ENCODE measurements at places on chromosomes 7 and 10.

- DNase-seq = no peak
- peaks cover under 1% of the 10 kb centered on the region for H3K4me1 ChIP-seq
- H3K36me3 ChIP-seq = no peaks in the 10 kb centered on the region
- H3K27ac ChIP-seq = no peak overlapping the region
Measured at GRCh38 chr7:103704701-103705100, 258.7 kb upstream of the SLC26A5 start.

- no peak for DNase-seq
- H3K36me3 ChIP-seq = no peaks in the 10 kb centered on the region
- H3K4me3 ChIP-seq = no peak overlapping the region
- H3K4me1 ChIP-seq = peaks cover 8% of the 10 kb centered on the region
Measured at GRCh38 chr10:78579576-78579975, 489.2 kb upstream of the ZMIZ1 start.

DNA sequence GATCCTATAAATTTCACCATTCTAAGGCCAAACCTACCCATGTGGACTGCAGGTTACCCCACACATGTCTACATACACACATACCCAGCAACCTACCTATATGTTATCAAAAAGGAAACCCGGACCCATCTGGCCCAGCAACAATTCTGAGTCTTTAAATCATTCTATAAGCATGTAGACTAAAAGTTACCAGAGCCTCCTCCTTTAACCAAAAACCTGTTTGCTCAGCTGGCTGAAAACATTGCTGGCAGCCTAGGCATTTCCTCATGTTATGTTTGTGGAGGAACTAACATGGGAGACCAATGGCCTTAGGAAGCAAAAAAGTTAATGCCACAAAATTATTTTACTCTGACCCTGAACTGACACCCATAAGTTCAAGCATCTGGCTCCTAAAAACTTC is 5.3 kb upstream of the ADCK2 start:
- peak overlapping the region; percentile 24 for H3K4me3 ChIP-seq
- H3K27me3 ChIP-seq = no peaks in the 10 kb centered on the region
- no peaks in the 10 kb centered on the region for H3K36me3 ChIP-seq
- H3K4me1 ChIP-seq = peaks cover 29% of the 10 kb centered on the region
- peak overlapping the region; percentile 76 for H3K27ac ChIP-seq

DNA sequence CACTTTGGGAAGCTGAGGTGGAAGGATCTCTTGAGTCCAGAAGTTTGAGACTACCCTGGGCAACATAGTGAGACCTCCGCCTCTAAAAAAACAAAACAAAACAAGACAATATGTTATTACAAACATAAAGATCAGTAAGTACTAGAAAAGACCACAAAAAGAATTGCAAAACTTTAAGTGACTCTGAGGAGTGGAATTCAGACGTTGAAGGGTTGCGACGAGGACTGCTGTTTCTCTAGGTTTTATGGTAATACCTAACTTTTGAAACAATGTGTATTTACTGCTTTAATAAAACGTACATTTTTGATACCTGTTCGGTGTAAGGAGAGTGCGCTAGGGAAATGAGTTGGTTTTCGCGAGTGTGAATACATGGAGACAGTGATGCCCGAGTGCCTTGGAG is 250.4 kb downstream of the GATA3 start:
- H3K4me3 ChIP-seq = no peak overlapping the region
- H3K27ac ChIP-seq = no peak overlapping the region
- no peaks in the 10 kb centered on the region for H3K27me3 ChIP-seq
- no peaks in the 10 kb centered on the region for H3K36me3 ChIP-seq
- no peaks in the 10 kb centered on the region for H3K4me1 ChIP-seq

GRCh38 chr10:70479165-70479581 is 606 bp downstream of the PALD1 start:
- H3K27ac ChIP-seq = no peak overlapping the region
- H3K4me1 ChIP-seq = peaks cover 31% of the 10 kb centered on the region
- peak overlapping the region; percentile 64 for H3K4me3 ChIP-seq
- DNase-seq = no peak
- H3K27me3 ChIP-seq = peaks cover 8% of the 10 kb centered on the region
- H3K36me3 ChIP-seq = no peaks in the 10 kb centered on the region

GRCh38 chr10:55233505-55233904 is 432.5 kb upstream of the PCDH15 start:
- H3K4me3 ChIP-seq = no peak overlapping the region
- H3K27ac ChIP-seq = no peak overlapping the region
- H3K27me3 ChIP-seq = peaks cover 4% of the 10 kb centered on the region
- no peaks in the 10 kb centered on the region for H3K36me3 ChIP-seq

DNA sequence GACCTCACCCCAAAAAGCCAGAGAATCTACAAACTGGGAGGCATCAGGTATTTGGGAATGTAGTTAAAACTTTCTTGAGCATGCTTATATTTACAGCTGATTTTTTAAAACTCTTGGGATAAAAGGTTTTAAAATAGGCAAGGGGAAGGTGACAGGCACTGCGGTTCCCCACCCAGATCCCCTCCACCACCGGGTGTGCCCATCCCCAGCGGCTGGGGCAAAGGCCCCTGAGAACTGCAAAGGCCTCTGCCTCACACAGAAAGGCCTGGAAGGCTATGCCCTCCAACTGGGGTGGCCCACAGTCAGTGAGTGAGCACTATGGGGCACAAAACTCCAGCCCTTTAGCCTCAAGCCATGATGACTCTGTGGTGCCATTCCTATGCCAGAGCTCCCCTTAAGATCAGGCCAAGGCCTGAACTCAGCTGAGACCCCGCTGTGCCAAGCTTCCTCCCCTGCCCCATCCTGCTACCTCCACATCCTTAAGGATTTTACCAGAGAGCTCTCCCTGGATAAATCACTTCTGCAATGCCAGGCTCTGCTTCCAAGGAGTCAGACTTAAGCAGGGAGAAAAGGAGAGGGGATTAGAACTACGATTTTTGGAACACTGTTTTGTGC is 299.1 kb downstream of the GRID1 start:
- no peak overlapping the region for H3K4me3 ChIP-seq
- no peaks in the 10 kb centered on the region for H3K36me3 ChIP-seq
- DNase-seq = no peak
- no peak overlapping the region for H3K27ac ChIP-seq
- no peaks in the 10 kb centered on the region for H3K4me1 ChIP-seq
- no peaks in the 10 kb centered on the region for H3K27me3 ChIP-seq

DNA sequence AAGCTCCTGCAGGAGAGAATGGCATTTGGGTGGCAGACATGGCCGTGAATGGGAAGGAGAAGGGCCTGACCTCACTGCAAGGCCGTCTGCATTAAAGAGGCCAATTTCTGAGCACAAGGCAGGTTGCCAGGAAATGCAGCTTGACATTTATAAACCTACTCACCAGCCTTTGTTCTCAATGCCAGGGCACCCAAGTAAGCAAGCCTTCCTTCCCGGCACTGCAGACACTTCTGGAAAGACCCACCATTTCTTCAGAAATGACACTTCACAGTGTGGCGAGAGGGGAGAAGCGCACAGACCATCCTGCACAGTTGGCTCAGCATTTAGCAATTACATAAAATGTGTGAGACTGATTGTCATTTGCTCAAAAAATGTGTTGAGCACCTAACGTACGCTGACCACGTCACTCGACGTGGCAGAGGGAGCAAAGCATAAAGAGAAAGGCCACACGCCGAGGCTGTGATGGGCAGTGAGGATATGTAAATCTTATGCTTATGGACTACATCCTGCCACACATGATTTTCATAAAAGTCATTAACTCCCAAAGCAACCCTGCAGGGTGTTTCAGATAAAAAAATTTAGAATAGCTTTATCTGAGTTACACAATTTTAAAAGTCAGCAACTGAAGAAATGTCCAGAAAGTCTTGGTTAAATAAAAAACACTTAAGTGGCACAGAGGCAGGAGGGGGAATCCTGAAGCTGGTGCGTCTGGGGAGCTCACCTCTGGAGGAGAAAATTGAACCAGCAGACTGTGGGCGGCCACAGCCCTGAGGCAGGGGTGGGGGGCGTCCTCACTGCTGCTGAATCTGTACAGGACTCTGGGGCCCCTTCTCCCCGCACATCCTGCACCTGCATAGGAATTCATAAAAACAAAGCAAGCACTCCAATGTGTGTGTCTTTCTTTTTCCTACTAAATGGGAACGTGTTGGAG is 543.8 kb downstream of the PTPRN2 start:
- no peaks in the 10 kb centered on the region for H3K27me3 ChIP-seq
- no peak for DNase-seq
- no peak overlapping the region for H3K4me3 ChIP-seq
